ENCODE measurements at places on chromosomes 7 and 10. TPM values are rescaled to one million over a fixed set of nuclear protein-coding genes. Genes with fewer than 3 reads are reported as not detected.

HABP2 gene
- total RNA-seq, result 2.2 TPM

- no peak overlapping the region for H3K4me3 ChIP-seq
- DNase-seq, result no peak
- peaks cover 72% of the 10 kb centered on the region for H3K4me1 ChIP-seq
- H3K27ac ChIP-seq, result no peak overlapping the region
- no peaks in the 10 kb centered on the region for H3K27me3 ChIP-seq
These were observed 77.9 kb downstream of the HIPK2 start for GRCh38 chr7:139699640-139700504.

DNA sequence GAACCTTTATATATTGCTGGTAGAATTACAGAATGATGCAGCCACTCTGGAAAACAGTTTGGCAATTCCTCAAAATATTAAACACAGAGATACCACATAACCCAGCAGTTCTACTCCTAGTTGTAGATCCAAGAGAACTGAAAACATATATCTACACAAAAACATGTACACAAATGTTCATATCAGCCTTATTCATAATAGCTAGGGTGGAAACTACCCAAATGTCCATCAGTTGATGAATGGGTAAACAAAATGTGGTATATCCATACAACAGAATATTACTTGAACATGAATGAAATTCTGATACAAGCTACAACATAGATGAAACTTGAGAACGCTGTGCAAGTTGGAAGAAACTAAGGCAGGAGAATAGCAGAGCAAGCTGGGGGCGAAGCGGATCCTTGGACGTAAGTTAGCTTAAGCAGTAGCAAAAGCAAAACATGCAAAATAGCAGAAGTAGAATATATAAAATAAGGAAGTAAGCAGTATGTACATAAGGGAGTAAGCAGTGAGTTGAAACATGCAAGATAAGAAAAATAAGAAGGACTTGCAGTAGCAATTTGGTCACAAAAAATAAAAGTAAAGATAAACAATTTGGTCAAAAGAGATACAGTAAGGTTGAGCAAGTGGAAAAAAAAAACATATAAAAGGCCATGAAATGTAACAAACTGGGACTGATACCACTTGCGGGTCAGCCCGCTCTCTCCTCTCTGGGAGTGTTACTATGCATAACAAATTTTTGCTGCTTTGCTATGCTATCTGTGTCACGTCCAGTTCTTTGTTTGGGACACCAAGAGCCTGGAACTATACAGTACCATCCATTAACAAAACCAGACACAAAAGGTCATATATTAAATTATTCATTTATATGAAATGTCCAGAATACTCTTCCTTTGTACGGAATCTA is 18.0 kb upstream of the HILPDA start:
- peaks cover 23% of the 10 kb centered on the region for H3K4me1 ChIP-seq
- no peak for DNase-seq
- no peaks in the 10 kb centered on the region for H3K27me3 ChIP-seq
- no peak overlapping the region for H3K27ac ChIP-seq
- H3K36me3 ChIP-seq, result no peaks in the 10 kb centered on the region
- H3K4me3 ChIP-seq, result no peak overlapping the region

DNA sequence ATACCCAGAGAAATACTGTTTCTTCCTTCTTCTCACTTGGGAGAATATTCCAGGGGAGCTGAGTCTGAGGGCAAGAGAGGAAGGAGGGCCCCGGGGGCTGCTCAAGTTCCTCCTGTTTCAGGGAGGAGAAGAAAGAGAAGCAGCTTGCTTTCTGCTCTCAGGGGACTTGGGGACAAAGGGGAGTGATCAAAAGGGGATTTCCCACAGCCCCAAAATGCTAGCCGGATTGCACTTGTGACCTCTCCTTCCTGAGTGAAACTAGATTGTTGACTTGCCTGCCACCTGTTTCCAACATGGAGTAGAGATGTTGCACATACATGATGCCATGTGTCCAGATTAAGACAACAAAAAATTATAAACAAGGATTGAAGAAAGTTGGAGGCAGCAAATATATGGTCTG is 28.7 kb upstream of the PDCD4 start:
- peaks cover 92% of the 10 kb centered on the region for H3K4me1 ChIP-seq
- no peaks in the 10 kb centered on the region for H3K27me3 ChIP-seq
- H3K36me3 ChIP-seq, result no peaks in the 10 kb centered on the region
- peak overlapping the region; percentile 96 for H3K27ac ChIP-seq

All from stomach (tissue), 19 donors.